ENCODE measurements at places on chromosomes 2 and 18.
A peak's percentile ranks its signal among the peaks of the same experiment; 100 is the strongest.

GRCh38 chr2:164044622-164045021, 308.8 kb upstream of the FIGN start:
- DNase-seq, result no peak

- peak; percentile 87 for DNase-seq
These were observed 19.5 kb downstream of the SLC20A1 start for GRCh38 chr2:112665113-112665780.

GRCh38 chr2:155944218-155944617, 388.3 kb downstream of the NR4A2 start:
- DNase-seq, result no peak

- DNase-seq, result no peak
These were observed 15.1 kb upstream of the NEURL3 start for GRCh38 chr2:96520231-96520630.

GRCh38 chr2:60735496-60736250, 20.4 kb upstream of the PAPOLG start:
- peak; percentile 46 for DNase-seq

DNA sequence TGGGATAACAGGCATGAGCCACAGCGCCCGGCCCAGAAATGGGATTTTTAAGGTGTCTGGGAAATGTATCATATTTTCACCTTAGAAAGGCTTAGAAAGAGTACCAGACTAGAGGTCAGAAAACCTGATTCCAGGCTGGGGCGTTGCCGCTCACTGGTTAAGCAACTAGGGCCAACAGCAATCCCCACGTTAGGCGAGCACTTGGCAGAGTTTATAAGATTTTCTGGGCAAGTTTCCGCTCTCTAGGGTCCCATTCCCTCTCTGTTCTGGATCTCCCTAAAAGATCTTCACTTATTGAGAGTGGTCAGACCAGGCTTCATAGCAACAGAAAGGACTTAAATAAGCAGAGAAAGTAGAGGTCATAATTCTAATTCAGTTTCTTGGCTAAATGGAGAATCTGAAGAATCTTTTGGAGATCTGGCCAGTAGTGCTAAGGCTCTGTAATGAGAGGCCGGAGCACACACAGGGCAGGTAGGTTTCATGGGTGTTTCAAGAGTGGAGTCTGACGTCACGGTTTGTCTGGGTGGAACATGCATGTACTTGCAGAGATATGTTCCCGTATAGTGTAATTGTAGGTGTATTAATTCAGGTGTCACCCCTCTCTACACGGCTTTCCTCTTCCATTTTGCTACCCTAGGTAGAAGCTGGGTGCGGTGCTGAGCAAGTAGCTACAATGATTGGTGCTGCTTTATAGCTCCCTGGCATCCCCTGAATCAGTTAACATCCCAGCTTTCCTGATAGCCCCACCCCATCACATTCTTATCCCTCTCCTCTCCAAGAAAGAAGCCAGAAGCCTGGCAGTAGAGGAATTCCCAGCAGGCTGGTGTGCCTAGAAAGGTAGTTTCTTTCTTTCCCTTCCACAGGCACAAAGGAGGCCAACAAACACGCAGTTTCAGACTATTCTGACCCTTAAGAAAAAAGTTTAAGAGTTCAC, 4.4 kb upstream of the SMAD7 start:
- DNase-seq, result no peak

DNA sequence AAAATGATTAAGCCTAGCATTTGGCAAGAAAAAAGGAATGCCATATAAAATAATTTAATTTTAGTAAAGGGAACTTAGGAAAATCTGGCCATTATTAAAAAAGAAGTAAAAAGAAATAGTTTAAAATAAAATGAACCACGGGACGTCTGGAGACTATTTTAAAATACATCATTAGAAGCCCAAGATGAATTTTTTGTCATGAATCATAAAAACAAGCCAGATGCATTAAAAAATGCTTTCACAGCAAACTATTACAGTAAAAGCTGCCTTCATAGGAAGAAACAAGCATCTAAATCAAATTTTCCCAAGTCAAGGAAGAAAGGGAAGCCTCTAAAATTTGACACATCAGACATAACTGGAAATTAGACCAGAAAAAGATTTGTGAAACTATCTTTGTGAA, 33.0 kb downstream of the COL5A2 start:
- DNase-seq, result no peak

All from hematopoietic multipotent progenitor cell treated with erythropoietin and hydrocortisone succinate and interleukin-3 and kit ligand, for 4 days (in vitro differentiated cells).